ENCODE measurements at places on chromosomes 11 and 22.

GRCh38 chr22:50621948-50622722 is 5.8 kb downstream of the ARSA start:
- no peak for DNase-seq

GRCh38 chr22:23010430-23010829 is 59.9 kb upstream of the GNAZ start:
- no peak for DNase-seq

DNA sequence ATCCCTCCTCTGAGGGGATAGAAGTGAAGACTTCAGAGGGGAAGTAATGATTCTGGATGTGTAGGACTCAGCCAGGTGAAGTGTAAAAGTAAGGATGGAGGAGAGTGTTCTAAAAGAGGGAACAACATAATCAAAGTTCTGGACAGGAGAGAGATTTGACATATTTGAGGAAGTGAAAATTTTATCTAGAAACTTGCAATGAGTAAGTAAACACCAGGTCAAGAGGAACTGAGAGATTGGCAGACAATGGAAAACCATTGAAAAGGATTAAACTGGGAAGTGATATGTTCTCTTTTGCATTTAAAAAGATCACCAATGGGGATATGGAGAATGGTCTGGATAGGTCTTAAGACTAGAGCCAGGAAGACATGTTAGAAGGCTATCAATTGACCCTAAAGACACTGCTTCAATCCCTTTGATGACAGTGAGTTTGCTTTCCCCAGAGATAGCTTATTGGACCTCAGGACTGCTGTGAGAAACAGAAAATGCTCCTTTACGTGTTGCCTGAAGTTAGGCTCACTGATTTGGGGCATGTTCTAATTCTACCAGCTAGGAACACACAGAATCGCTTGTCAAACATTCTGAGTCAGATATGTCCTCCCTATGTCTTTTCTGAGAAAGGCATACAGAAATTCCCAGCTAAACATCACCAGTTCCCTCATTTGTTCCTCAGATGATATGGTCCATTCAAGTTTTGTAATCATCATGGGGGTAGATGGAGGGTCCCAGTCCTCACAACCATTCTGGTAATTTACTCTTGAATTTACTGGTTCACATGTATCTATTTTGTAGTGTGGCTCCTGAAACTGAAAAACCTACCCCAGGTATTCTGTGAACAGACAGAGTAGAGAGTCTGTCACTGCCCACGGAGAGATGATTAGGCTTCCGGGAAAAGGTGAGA is 144.9 kb downstream of the MAML2 start:
- no peak for DNase-seq

GRCh38 chr11:99571094-99571493 is 550.3 kb downstream of the CNTN5 start:
- DNase-seq, result no peak

GRCh38 chr22:46374663-46375474 is 39.4 kb downstream of the TRMU start:
- DNase-seq, result no peak

- DNase-seq, result no peak
Observed at GRCh38 chr11:128331317-128331716, 256.0 kb downstream of the ETS1 start.

GRCh38 chr11:64566915-64567891 is 23.8 kb upstream of the SLC22A12 start:
- no peak for DNase-seq

- DNase-seq, result no peak
Observed at GRCh38 chr22:43007519-43008102, 7.3 kb downstream of the PACSIN2 start.
